ENCODE measurements at places on chromosomes 3 and 15. TPM values are rescaled to one million over a fixed set of nuclear protein-coding genes. Genes with fewer than 3 reads are reported as not detected.

CHP1 gene
- 41.6 TPM for total RNA-seq

GLDN gene
- total RNA-seq, result not detected

PATL2 gene
- 7.7 TPM for total RNA-seq

FBXL2 gene
- total RNA-seq, result not detected

SLC38A3 gene
- not detected for total RNA-seq

MUC20 gene
- total RNA-seq, result 0.95 TPM

PLSCR2 gene
- total RNA-seq, result not detected

SHC4 gene
- 5.0 TPM for total RNA-seq

CCDC39 gene
- not detected for total RNA-seq

SLCO3A1 gene
- total RNA-seq, result 10.0 TPM

SKOR1 gene
- 0.16 TPM for total RNA-seq

INSYN1 gene
- not detected for total RNA-seq

GRCh38 chr3:80000022-80000421 lies 232.2 kb upstream of the ROBO1 start:
- no peak for DNase-seq

- no peak for DNase-seq
Observed at GRCh38 chr15:82890995-82891390, 61.5 kb downstream of the HOMER2 start.

DNA sequence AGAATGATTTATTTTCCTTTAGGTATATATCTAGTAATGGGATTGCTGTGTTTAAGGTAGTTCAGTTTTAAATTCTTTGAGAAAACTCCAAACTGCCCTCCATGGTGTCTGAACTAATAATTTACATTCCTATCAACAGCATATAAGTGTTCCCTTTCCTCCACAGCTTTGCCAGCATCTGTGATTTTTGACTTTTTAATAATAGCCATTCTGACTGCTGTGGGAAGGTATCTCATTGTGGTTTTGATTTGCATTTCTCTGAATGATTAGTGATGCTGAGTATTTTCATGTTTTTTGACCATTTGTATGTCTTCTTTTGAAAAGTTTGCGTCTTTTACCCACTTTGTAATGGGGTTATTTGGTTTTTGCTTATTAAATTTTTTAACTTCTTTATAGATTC lies 571.6 kb upstream of the CCDC54 start:
- DNase-seq, result no peak

GRCh38 chr3:52615166-52615565 lies 70.5 kb downstream of the PBRM1 start:
- no peak for DNase-seq

DNA sequence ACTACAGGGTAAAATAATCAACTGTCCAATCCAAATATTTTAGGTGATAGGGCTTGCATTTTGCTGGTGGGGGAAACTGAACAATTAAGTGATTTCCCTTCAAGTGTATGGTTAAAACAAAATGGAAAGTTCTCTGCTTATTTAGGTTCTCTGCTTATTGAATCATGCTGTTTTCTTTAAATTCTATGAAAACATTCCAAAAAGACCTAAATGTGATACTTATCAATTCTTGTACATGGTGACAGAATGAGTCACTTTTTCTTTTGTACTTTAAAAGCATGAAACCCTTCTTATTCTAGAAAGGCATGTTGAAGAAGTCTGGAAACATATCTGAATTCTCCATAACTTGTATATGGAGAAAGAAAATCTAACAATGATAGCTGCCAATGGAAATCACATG lies 192.6 kb downstream of the FMN1 start:
- no peak for DNase-seq

GRCh38 chr15:52649686-52650085 lies 29.5 kb downstream of the ATOSA start:
- DNase-seq, result no peak

GRCh38 chr3:194142156-194142910 lies 6.4 kb downstream of the HES1 start:
- DNase-seq, result no peak

GRCh38 chr15:90300988-90301706 lies 35.7 kb downstream of the NGRN start:
- DNase-seq, result peak; percentile 46

GRCh38 chr3:106172780-106173179 lies 304.0 kb upstream of the CBLB start:
- DNase-seq, result no peak

- no peak for DNase-seq
Observed at GRCh38 chr3:160464971-160465370, 15.4 kb upstream of the TRIM59 start.

DNA sequence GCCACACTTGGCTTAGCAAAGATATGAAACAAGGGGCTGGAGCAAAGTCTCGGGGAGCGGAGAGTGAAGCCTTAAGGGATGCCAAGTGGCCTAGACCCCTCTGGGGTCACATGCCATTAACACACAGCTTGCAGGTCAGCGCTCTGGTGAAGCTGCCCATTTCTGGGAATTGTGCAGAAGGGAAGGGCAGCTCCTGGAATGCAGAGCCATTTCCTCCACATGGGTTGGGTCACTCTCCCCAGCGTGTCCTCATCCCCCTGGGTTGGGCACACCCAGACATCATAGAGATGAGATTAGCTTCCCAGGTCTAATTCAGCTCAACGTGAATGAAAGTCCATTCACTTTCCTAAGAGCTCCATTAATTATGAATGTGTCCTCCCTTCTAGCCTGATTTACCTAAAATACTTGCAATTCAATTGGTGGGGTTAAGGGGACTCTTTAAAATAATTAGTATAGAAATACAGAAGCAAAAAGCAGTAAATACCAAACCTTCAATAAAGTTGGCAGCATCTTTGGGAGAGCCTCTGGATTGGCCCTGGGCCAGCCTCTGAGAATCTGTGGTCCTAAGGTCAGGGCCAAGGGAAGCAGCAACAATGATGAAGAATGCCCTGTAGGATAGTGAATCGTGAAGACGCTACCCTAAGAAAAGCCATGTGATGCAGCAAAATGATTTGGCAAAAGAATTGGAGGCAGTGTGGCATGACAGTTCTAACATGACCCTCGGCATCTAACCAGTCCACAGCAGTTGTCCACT lies 17.8 kb downstream of the MRAS start:
- DNase-seq, result no peak

GRCh38 chr3:107598926-107599771 lies 76.4 kb downstream of the BBX start:
- peak; percentile 36 for DNase-seq

GRCh38 chr3:148723631-148724030 lies 25.9 kb downstream of the AGTR1 start:
- no peak for DNase-seq

- DNase-seq, result no peak
Observed at GRCh38 chr3:81974751-81975150, 213.3 kb upstream of the GBE1 start.

DNA sequence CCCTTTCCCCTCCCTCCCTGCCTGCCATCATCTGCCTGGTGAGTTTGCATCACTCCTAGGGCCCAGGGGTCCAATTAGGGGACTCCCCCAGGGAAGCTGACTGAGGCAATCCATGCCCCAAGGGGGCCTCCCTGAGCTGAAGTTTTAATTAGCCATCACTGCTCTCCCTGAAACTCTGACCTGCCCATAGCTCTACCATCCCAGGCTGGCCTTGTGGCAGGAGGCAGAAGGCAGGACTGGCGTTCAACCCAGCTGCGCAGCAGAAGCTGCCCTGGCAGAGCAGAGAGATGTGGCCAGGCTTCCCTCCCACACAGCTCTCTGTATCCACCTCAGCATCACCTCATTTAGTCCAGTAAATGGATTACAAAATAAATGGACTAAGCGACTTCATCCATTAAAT lies 7.7 kb upstream of the C15orf39 start:
- no peak for DNase-seq

DNA sequence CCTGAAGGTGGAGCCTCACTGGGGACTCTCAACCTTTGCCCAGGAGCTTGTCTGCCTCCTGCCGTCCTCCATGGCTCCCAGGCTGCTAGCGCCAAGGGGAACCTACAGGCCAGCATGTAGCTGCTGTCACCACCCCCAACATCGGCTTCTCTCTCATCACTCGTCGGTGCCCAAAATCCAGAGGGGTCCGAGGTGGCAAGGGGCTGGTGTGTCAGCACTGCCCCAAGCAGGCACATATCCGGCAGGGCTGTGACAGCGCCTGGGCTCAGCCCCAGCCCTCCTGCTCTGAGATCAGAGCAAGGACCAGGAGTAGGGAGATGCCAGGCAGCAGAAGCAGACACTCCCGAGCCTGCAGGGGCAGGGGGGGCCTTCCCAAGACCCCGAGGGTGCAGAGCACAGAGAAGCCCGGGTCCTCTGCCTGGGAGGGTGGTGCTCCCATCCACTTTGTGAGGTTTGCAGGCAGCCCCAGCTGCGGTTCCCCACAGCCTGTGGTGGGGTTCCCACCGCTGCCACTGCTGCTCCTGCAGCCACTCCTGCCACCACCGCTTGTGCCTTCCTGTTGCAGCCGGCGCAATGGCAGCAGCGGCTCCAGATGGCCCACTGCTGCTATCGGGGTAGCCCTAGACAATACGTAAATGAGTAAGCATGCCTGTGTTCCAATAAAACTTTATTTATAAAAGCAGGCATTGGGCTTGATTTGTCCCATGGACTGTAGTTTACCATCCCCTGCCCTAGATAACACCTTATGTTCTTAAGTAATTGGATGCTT lies 451.0 kb downstream of the EPHA6 start:
- no peak for DNase-seq

- DNase-seq, result no peak
Observed at GRCh38 chr3:154690413-154690812, 260.4 kb upstream of the GPR149 start.

GRCh38 chr15:68465861-68466560 lies 34.0 kb upstream of the ITGA11 start:
- DNase-seq, result no peak

- no peak for DNase-seq
Observed at GRCh38 chr3:183390844-183391243, 37.6 kb downstream of the MCF2L2 start.

DNA sequence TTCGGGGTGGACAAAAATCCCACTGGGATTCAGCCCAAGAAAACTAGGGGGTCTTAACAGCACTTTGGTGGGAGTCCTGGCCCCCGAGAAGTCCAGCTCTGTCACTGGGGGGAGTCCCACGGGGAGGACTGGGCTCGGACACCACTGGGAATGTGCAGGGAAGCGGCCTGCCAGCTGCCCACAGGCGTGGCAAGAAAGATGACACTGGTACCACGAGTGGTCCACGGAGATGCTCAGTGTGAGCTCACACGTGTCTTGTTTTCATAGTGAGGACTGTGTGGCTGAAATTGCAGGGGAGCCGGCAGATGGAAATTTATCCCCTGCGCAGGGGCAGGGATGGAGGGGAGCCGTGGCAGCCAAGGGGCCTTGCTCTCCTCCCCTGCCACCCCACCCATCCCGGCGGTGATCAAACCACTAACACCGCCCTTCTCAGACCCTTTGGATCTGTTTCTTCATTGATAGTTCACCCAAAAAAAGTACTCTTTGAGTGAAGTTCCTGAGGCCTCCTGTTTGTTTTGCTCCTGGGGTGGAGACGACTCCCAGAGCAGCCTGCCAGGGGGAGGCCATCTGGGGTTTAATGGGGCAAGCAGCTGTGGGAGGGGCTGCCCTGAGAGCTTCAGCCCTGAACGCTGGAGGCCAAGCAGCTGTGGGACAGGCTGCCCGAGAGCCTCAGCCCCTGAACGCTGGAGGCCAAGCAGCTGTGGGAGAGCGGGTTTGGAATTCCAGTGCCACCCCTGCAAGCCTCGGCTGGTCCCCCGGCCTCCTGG lies 130.9 kb downstream of the LRRK1 start:
- DNase-seq, result no peak

GRCh38 chr3:43752905-43753304 lies 62.2 kb downstream of the ABHD5 start:
- DNase-seq, result no peak

DNA sequence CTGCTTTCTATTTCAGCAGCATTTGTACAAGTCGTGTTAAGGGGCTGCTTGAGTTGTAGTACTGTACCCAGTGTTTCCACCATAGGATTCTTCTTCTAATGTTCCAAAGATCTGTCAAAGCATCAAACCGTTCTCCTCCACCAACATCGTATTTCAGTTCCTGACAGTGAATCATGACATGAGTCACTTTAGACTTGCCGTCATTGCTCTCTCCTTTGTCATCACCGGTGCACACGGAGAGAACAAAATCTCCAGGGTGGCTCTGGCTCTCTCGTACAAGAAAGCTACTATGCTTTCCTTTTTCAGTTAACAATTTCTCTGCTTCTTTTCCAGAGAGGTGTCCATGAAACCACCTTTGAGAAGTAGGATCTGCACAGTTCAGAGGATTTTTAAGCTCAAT lies 270.9 kb upstream of the CCDC54 start:
- no peak for DNase-seq

GRCh38 chr3:99873269-99874102 lies 55.8 kb downstream of the CMSS1 start:
- DNase-seq, result no peak

GRCh38 chr15:100330629-100331215 lies 11.1 kb downstream of the ADAMTS17 start:
- peak; percentile 70 for DNase-seq

GRCh38 chr3:41148478-41148877 lies 50.8 kb upstream of the CTNNB1 start:
- DNase-seq, result no peak

DNA sequence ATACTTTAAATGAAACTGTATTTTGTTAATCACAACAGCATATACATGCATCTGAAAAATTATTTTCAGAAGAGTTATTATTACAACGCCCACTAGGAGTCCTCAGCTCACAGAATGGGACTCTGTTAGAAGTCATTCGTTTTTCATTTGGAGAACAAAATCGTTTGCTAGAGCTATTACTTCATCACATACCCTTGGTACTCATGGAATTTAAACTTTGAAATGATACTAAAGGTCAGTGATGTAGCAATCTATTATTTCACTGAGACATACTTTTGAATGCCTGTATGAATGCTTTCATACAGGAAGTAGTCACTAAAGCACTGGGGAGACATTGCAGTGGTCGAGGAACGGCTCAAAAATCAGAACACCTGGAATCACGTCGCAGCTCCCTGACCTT lies 198.1 kb downstream of the MBNL1 start:
- no peak for DNase-seq

- DNase-seq, result no peak
Observed at GRCh38 chr3:39327053-39327745, 2.3 kb upstream of the CCR8 start.

DNA sequence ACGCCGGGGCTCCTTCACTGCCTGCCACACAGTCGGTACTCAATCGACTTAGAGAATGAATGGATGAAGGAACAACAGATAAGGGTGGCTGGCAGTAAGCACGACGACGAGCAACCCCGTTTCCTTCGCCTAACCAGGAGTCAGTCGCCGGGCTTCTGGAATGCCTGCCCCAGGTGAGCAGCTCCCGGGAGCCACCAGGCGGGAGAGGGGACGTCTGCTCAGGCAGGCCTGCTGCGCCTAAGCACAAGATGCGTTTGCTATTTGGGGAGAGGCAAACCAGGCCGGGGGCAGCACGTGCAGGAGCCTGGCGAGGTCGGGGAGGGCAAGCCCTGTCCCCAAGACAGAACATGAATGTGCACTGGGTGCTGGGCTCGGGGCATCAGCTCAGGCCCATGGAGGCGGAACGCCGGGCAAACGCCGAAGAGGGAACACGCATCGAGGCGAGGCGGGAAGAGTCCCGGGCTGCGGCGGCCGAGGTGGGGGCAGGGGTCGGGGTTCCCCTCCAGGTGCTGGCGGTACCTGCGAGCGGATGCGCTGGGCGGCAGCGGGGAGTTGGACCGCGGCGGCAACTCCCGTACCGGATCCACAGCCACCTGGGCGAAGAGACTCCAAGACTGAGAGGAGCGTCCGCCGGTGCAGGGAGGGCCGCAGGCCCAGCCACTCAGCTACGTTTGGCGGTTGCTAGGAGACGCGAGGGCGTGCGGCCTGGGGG lies at the start of gene CFAP92:
TSS of gene CFAP92 (minus strand) at position 616 of the 712 bp plus-strand sequence. CDS start 772 bp downstream, outside the sequence.
- DNase-seq, result peak; percentile 89

GRCh38 chr3:120425572-120426250 lies 25.1 kb downstream of the FSTL1 start:
- DNase-seq, result no peak

GRCh38 chr15:31467361-31467760 lies 140.7 kb downstream of the KLF13 start:
- no peak for DNase-seq

Data from CD8-positive, alpha-beta memory T cell (primary cell).